Non-pigmented ciliary epithelial cell (primary cell): ENCODE measurements at places on chromosomes 12 and 14.

GRCh38 chr12:124913474-124914391, 717 bp downstream of the UBC start:
- DNase-seq, result no peak

GRCh38 chr12:91529829-91530228, 347.2 kb upstream of the DCN start:
- no peak for DNase-seq

DNA sequence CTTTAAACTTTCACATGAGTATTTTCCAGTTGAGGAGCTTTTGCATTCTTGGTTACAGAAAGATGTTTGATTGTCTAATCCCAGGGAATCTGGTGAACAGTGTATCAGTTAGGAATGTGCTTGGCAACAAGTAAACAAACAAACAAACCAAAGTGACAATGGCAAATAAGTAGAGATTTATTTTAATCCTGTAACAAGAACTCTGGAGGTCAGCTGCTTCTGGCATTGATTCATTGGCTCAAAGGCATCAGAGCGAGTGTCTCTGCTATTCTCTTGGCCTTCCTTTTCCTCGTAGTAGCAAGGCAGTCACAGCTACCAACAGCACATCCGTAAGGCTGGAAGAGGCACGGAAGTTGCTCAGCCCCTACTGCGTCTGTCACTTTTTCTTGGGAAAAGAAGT, 37.2 kb downstream of the CRADD start:
- DNase-seq, result no peak

DNA sequence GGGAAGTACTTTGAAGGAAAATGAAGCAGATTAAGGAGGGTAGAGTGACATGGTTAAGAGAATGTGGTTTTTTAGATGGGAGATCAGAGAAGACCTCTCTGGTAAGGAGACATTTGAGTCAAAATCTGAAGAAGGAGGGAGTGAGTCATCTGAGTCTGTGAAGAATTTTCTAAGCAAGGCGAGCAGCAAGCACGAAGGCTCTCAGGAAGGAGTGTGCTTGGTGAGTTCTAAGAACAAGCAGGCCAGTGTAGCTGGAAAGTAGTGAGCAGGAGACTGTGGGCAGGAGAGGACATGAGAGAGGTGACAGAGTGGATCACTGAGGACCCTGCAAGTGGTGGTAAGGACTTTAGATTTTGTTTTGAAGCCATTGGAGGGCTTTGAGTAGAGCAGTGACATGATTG, 76.3 kb upstream of the FUT8 start:
- no peak for DNase-seq

GRCh38 chr12:99259040-99259934, 388.3 kb upstream of the GARIN6 start:
- no peak for DNase-seq

GRCh38 chr12:95730457-95730856, 60.1 kb downstream of the NTN4 start:
- DNase-seq, result no peak

- DNase-seq, result no peak
Measured at GRCh38 chr12:118424884-118425283, 48.5 kb downstream of the SUDS3 start.

DNA sequence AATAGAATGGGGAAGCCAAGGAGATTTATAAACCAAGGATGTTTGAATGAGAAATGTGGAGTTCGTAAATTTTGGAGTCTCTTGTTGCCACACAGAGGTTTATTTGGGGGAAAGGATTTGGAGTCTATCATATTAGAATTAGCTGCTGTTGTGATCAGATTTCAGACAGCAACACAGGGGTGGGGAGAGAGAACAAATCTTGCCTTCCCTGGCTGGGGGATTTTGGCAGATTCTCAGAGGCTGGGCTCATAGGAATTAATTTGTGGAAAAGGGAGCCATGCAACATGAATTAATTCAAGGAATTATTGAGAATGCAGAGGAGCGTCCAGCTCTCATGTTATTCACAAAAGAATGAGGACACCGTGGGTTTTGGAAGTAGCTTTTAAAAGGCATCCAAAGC, 73.9 kb upstream of the PRMT8 start:
- DNase-seq, result no peak

GRCh38 chr12:101592921-101593320, 1.9 kb upstream of the MYBPC1 start:
- no peak for DNase-seq

GRCh38 chr12:21825886-21826617, 51.5 kb upstream of the KCNJ8 start:
- no peak for DNase-seq

DNA sequence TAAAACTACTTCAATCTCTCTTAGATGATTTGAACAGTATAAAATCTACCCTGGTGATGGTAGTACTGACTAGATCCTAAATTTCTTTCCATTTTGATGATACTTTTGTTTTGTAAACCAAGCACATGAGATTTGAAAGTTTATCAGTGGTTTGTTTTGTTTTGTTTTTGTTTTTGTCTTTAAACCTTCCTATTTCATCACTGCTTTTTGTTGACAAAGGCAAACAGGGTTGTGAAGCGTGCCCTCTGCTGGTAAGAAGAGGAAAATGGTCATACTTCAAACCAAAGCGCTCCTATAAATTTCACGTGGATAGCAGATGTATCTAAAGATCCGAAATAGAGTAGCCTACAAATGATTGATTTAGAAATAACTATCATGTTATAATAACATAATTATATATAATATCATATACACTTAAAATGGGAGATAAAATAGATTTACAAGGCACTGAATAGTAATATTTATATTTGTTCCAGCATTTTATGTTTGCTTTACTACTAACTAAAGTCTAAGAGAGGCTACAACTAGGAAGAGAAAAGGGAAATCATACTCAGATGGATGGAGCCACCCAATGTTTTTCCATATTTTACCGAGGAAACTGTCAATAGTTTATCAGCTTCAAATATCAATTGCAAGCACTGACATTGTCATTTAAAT, 254.0 kb upstream of the USP15 start:
- peak; percentile 11 for DNase-seq

DNA sequence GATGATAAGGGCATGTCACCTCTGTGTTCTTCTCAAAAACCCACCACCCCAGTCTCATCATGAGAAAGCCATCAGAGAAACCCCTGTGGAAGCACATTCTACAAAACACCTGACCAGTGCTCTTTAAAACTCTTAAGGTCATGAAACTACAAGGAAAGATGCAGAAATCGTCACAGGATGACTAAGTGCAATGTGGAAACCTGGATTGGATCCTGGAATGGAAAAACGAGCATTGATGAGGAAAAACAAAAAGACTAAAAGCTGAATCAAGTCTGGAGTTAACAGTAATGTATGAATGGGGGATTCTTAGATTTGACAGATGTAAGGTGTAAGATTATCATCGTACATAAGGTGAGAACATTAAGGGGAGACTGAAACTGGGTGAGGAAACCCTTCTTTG, 211.0 kb downstream of the TBX5 start:
- DNase-seq, result no peak

DNA sequence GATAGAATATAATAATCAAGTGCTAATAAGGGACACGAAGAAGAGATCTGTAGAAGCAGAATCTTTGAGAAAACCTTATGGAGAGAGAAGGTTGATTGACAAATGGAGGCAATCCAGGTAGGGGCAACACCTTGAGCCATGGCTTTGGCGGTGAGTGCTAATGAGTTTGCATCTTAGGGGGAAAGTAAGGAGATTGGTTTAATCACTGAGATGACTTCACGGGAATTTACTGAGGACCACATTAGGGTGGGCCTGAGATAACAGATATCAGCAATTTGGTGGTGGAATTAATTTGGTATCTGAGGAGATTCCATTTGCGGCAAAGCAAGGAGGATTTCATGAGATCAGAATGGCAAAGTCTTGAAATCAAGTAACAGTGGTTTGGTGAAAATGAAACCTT, 1.8 kb upstream of the LARP4 start:
- no peak for DNase-seq

DNA sequence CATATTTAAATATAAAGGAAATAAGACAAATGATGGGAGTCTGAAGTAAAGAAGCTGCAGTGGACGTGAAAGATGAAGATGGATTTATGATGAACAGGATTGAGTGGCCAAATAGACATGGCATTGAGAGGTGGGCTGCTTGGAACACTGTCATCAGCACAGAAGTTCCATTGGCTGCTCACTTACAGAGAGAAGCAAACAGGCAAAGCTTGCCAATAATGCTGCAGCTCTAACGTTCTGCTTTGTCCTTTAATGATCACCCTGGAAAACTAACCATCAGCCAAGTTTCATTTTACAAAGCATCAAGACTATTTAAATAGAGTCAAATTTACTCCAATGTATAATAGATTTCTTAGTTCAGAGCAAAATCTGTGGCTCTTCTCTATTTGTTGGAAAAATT, 721.4 kb downstream of the TMTC2 start:
- no peak for DNase-seq

DNA sequence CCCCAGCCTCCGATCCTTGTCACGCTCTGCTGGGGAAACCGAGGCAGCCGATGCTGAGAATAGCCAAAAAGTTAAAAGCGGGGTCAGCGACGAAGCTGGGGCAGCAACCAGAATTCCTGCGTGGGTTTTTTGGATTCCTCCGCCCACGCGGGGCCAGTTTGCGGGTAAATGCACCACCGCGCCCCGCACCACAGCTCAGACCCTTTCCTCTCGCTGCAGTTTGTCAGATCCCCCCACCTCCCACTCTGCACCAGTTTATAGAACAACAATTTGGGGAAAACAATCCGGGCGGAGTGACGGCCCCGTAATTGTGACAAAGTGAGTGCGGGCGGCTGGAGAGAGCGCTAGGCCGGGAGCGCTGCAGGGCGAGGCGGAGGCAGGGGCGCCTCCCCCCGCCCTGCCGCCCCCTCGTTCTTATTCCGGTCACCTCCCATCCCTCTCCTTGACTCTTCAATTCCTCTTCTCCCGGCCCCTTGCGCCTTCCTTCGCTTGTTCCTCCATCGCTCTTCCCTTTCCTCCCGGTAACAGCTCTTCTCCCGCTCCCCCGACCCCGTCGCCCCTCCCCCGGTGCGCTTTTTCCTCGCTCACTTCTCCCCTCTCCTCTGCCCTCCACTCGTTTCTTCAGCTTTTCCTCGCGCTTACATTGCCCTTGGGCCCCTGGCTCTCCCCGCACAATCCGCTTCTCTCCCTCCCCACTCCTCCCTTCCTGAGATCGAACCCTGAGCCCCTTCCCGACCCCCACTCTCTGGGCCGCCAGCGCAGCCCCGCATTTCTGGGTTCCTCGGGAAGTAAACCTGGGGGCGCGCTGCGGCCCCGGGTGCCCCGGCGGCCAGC, 646 bp upstream of the DNAJC22 start:
- DNase-seq, result no peak

GRCh38 chr14:93266127-93266526, 59.1 kb downstream of the UBR7 start:
- no peak for DNase-seq

DNA sequence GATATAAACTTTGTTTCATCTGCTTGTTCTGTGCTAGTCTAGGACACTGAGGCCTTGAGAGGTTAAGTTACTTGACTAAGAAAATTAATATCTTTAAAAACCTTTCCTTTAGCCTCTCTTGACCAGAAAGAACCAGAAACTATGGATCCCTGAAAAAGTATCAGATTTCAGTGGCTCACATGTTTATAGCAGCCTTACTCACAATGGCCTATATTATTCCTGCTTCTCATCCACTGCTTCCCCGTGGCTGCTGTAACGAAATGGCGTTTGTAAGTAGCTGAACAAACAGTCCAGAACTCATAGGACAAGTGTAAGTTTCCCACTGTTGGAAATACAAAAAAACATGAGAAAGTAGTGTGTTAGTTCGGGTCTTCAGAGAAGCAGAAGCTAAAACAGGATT, 3.2 kb upstream of the PYGL start:
- no peak for DNase-seq

DNA sequence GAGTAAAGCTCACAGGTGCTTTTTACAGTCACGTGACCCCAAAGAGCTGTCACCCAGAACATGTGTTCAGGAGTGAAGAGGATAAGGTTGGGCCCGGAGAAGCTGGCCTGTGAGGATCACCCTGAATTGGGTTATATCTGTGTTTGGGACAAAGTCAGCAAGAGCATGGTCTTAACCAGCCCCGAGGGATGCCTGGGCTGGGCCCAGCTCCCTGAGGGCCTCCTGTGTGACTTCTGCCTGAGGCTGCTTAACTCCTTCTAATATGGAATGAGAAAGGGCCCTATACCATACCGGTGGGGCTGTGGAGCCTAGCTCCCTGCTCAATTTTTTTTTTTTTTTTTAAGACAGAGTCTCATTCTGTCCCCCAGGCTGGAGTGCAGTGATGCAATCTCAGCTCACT, 2.5 kb downstream of the CDCA4 start:
- DNase-seq, result no peak

- peak; percentile 15 for DNase-seq
Measured at GRCh38 chr12:40622246-40622838, 69.9 kb upstream of the CNTN1 start.

- no peak for DNase-seq
Measured at GRCh38 chr12:109878749-109879148, 1.6 kb downstream of the GLTP start.

- no peak for DNase-seq
Measured at GRCh38 chr14:103136388-103137271, 13.4 kb downstream of the TNFAIP2 start.

- DNase-seq, result no peak
Measured at GRCh38 chr12:25264114-25264513, 13.4 kb upstream of the KRAS start.

DNA sequence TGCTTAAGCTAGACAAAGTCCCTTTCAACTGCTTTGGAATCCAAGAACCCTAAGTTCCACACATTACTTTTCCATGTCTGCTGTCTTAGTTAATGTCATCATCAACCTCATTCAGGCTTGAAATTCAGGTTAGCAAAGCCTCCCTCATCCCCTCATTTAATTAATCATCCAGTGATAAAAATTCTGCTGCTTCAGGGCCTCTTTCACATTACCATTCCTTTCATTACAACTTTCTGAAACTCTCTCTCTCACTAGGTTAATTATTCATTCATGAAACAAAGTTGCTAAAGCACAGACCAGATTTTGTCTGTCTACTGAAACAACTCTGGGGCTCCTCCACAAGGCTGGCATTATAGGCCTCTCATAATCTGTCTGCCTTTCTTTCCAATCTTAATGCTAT, 9.4 kb upstream of the VTI1B start:
- DNase-seq, result no peak

- DNase-seq, result no peak
Measured at GRCh38 chr14:72738161-72738611, 155.7 kb downstream of the DPF3 start.

- no peak for DNase-seq
Measured at GRCh38 chr14:72774894-72775620, 118.8 kb downstream of the DPF3 start.
